ENCODE measurements at places on chromosomes 13 and 19.

DNA sequence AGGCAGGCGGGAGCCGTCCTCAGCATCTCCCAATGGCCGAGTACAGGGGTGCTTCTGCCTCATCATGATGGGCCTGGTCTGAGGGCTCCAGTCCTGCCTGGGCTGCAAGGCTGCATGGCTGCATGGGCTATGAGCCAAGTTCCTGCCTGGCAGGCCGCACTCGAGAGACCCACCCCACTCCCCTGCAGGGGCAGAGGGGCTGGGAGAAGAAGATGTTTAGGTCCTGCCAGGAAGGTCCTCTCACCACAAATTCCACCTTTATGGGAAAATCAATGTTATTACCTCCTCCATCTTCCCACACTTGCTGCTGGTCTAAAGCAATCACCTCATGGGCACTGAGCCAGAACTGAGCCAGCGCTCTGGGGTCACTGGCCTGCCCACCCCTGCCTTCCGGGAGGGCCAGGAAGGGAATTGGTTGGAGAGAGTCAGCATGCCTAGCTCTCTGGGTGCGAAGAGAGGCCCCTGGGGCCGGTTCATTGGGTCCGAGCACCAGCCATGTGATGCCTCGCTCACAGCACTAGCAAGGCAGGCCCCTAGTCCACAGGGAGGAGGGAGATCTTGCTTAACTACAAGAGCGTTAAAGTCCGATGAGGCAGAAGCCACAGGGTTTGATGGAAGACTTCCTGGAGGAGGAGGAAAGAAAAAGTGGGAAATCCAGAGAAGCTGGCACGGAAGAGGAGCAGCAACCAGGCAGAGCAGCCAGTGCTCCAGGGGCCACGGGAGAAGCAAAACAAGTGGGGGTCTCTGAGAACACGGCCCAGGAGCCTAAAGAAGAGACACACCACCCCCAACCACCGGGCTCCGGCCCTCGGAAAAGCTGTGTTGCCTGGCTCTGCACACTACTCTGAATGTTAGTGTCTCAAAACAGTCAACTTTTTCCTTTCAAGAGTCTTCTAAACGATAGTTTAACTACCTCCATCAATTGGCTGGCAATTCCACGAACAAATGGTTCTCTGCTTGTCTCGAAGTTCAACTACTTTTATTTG lies 63.1 kb downstream of the CEBPG start:
- DNase-seq, result no peak

- no peak for DNase-seq
Measured at GRCh38 chr13:103895835-103896531, 829.8 kb upstream of the SLC10A2 start.

GRCh38 chr19:9456018-9456689 lies 20.8 kb upstream of the ZNF266 start:
- peak; percentile 62 for DNase-seq

- DNase-seq, result no peak
Measured at GRCh38 chr13:27442797-27443196, 7.6 kb downstream of the MTIF3 start.

GRCh38 chr19:9538183-9539058 lies at the start of gene ZNF426:
Gene ZNF426 (minus strand): TSS chr19:9538645. CDS start chr19:9536232, 2,413 bp downstream.
- DNase-seq, result peak; percentile 87

GRCh38 chr13:113550453-113550852 lies 34.1 kb upstream of the TFDP1 start:
- DNase-seq, result no peak

DNA sequence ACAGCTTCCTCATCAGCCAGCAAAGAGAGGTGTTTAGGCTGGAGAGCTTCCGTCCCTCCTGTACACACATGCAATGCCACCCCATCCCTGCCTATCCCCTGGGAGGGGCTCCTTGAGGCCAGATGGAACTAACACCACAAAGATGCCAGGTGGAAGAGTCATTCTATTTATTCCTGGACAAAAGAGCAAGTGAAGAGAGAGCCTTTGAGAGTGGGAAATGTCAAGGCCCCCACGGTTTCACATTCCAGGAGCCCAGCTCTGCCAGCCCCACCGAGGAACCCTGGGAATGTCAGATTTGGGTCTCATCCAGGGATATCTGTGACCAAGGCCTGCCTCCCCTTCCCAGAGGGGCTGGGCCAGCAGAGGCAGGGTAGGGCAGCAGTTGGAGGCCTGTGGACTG lies 30.8 kb upstream of the IGFL1 start:
- DNase-seq, result no peak

DNA sequence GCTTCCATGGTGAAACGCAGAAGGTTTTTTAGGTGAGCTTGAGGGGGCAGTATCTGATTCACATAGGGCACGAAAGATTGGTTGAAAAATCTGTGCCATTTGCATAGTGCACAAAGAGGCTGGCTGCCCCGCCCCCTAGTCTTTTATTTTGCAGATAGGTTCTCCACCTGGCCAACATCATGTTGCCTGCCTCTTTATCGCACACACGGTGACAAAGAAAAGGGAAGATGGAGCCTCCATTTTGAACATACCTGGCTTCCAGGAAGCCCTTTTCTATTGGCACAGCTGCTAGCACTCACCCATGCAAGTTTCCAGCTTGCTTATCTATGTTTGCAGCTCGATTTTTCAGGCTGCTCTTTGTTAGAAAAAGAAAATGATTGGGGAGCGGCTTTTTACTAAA lies 316.2 kb upstream of the KLHL1 start:
- DNase-seq, result no peak

DNA sequence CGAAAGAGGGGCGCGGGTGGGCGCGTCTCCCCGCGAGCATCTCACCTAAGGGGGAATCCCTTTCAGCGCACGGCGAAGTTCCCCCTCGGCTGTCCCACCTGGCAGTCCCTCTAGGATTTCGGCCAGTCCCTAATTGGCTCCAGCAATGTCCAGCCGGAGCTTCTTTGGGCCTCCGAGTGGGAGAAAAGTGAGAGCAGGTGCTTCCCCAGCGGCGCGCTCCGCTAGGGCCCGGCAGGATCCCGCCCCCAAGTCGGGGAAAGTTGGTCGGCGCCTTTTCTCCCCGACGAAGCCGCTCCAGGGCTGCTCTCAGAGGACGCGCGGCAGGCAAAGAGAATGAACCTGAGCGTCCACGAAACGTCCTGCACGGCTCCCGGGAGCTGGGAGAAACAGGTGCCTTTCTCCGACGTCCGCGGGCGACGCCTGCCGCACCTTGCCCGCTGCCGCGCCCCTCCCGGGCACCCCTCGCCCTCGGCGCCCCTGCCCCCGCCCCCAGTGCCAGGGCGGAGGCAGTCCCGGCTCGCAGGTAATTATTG lies 366 bp upstream of the KL start:
- no peak for DNase-seq

- DNase-seq, result peak; percentile 47
Measured at GRCh38 chr19:30719189-30719998, 347.2 kb downstream of the ZNF536 start.

- DNase-seq, result no peak
Measured at GRCh38 chr13:29108068-29108786, 288.1 kb downstream of the MTUS2 start.

DNA sequence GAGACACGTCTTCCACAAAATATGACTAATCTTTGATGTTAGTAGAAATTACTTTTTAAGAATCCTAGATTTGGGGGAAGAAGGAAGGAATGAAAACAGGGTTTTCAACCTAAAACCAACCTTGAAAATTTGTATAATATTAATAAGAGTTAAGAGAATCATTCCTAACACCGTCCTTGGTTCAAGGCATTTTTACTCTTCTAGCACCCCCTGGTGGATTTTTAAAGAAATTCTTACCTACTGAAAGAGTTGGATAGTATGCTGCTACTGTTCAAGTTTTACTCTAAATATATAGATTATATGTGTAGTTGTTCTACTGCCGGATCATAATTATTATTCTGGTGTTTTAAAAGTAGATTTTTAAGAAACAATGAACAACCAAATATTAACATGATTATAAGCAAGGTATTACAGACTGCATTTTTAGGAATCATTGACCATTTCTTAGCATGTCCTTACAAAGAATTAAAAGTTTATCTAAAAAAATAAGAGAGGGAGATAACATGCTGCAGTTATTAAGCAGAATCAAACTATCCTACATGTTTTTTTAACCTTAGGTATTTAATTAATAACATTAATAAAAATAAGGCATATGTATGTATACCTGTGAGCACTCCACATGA lies 7.4 kb upstream of the SLITRK6 start:
- DNase-seq, result peak; percentile 17

DNA sequence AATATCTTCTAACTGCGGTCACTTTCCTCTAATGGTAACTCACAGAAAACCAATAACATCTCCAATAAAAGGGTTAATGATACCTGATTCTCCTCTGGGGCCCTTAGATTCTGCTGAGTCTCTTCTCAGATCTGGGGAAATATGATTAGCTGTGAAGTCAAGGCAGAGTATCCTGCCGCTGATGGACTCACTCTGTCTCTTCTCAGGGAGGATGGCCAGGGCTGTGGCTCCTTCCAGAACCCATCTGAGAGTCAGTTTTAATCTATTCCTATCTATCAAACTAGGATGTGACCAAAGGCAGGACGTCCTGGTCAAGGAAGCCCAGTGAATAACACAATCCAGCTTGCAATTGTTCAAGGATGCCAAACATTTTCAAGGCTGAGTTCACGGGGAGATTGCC lies 109.8 kb downstream of the SLC10A2 start:
- no peak for DNase-seq

GRCh38 chr13:113275387-113275786 lies 21.7 kb upstream of the LAMP1 start:
- peak; percentile 49 for DNase-seq

DNA sequence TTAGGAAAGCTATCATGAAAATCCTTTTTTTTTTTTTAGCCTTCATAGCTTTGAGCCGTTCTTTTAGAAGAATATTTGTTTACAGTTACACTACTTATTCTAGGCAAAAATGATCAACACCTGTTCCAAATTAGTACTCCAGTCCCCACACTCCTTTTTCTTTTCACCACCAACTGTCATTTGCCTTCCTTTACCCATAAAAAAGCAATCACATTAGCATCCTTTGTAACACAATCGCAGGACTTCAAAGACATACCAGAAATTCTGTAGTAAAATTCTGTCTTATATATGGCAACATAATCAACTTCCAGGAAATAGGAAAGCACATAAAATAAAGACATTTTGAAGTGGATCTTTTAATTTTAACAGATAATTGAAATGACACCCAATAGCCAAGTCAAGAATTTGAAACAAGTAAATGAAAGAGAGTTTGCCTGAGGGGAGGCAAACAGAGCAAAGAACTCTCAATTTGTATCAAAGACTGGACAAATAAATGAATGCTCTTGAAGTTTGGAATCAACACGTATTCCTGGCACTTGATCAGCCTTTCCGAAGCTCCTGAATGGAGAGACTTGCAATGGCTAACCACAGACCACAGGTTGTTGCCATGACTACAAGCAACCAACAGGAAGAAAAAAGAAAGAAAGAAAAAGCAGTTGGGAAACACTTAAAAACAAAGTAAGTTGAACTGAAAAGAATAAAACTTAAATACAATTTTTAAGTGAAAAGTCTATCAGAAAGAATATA lies 206.8 kb downstream of the PCDH9 start:
- DNase-seq, result peak; percentile 23

DNA sequence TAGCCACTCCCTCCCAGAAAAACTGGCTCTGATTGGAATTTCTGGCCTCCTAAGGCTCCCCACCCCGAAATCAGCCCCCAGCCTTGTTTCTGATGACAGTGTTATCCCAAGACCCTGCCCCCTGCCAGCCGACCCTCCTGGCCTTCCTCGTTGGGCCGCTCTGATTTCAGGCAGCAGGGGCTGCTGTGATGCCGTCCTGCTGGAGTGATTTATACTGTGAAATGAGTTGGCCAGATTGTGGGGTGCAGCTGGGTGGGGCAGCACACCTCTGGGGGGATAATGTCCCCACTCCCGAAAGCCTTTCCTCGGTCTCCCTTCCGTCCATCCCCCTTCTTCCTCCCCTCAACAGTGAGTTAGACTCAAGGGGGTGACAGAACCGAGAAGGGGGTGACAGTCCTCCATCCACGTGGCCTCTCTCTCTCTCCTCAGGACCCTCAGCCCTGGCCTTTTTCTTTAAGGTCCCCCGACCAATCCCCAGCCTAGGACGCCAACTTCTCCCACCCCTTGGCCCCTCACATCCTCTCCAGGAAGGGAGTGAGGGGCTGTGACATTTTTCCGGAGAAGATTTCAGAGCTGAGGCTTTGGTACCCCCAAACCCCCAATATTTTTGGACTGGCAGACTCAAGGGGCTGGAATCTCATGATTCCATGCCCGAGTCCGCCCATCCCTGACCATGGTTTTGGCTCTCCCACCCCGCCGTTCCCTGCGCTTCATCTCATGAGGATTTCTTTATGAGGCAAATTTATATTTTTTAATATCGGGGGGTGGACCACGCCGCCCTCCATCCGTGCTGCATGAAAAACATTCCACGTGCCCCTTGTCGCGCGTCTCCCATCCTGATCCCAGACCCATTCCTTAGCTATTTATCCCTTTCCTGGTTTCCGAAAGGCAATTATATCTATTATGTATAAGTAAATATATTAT lies 6.1 kb downstream of the FOSB start:
- DNase-seq, result no peak

- DNase-seq, result no peak
Measured at GRCh38 chr13:111537115-111537728, 216.8 kb downstream of the TEX29 start.

- DNase-seq, result no peak
Measured at GRCh38 chr13:78618411-78618810, 15.1 kb upstream of the POU4F1 start.

DNA sequence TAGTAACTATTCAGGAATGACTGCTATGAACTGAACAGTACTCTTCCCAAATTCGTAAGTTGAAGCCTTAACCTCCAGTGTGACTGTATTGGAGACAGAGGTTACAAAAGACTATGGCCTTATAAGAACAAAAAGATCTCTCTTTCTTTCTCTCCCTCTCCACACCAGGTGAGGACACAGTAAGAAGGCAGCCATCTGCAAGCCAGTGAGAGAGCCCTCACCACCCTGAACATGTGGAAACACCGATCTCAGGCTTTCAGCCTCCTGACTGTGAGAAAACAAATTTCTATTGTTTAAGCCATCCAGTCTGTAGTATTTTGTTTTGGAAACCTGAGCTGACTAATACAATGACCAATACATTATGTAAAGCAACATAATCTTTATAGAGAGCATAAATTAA lies 888.9 kb downstream of the SLITRK1 start:
- no peak for DNase-seq

GRCh38 chr19:42345191-42345812 lies 19.9 kb downstream of the MEGF8 start:
- no peak for DNase-seq

GRCh38 chr13:97023117-97023516 lies 28.8 kb upstream of the OXGR1 start:
- no peak for DNase-seq

DNA sequence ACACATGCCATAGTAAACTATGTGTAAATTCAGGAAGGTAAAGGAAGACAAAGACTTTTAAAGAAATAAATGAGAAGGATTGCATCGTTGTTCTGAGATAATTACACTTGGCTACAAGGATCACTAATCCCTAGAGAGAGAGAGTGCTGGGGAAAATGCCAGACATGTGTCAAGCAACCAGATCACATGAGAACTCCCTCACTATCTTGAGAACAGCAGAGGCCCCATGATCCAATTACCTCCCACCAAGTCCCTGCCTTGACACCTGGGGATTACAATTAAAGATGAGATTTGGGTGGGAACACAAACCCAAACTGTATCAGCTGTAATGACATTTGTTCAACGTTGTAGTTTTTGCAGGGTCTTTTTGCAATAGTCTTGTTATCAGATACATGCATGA lies 1600.9 kb upstream of the MIR17HG start:
- no peak for DNase-seq

GRCh38 chr13:30465593-30466357 lies at the start of gene HMGB1:
Gene HMGB1 (minus strand): TSS chr13:30465936. CDS start chr13:30463680, 2,256 bp downstream.
- DNase-seq, result peak; percentile 99

- no peak for DNase-seq
Measured at GRCh38 chr13:47890146-47890814, 110.8 kb downstream of the SUCLA2 start.
